Regular cardiac myocyte (primary cell): ENCODE measurements at places on chromosomes 13 and 19. TPM values are rescaled to one million over a fixed set of nuclear protein-coding genes. Genes with fewer than 3 reads are reported as not detected.

Gene LIN7B
- 9.9 and 11.1 TPM in 2 replicates for total RNA-seq

Gene PDE4C
- total RNA-seq = 4.2 and 28.8 TPM in 2 replicates

Gene UHRF1
- total RNA-seq = 7.0 and 175 TPM in 2 replicates

Gene CCDC70
- total RNA-seq = not detected in 2 replicates

Gene FREM2
- total RNA-seq = not detected in 2 replicates

Gene GAS6
- total RNA-seq = 74.4 and 134 TPM in 2 replicates

Gene AMER2
- total RNA-seq = not detected in 2 replicates

Gene KLK8
- not detected in 2 replicates for total RNA-seq

Gene SIGLEC10
- not detected in 2 replicates for total RNA-seq

Gene PABPC3
- under 0.01 TPM in 2 replicates for total RNA-seq

Gene KLK3
- not detected in 2 replicates for total RNA-seq

Gene PRX
- total RNA-seq = 0.58 and 1.7 TPM in 2 replicates

Gene SWSAP1
- total RNA-seq = under 0.01 and 0.58 TPM in 2 replicates

Gene FBXO17
- 20.6 and 24.0 TPM in 2 replicates for total RNA-seq

Gene CABP5
- not detected in 2 replicates for total RNA-seq

Gene SHD
- not detected in 2 replicates for total RNA-seq

Gene JSRP1
- total RNA-seq = under 0.01 TPM in 1 of 2 replicates, not detected in the other

Gene ADGRE2
- under 0.01 and 2.9 TPM in 2 replicates for total RNA-seq
